ENCODE measurements at places on chromosomes 12 and 14. TPM values are rescaled to one million over a fixed set of nuclear protein-coding genes. Genes with fewer than 3 reads are reported as not detected.
A peak's percentile ranks its signal among the peaks of the same experiment; 100 is the strongest.

DNA sequence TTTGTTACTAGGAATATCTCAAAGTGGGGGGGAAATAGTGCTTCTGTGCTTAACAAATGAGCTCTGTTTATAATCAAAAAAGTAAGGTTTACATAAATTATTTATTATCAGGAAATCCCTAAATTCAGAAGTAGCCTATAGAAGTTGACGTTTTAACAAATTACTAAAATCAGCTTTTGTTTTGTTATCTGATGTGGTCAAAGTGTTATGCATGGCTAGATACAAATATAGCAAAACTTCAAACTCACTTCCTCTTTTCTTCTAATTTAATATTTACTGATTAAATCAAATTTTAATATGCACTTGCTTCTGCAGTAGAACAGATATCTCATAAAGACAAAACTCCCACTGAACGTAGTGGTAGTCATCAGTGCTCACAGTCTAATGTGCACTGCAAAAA, 47.5 kb downstream of the GARIN6 start:
- H3K4me3 ChIP-seq: no peak overlapping the region
- no peaks in the 10 kb centered on the region for H3K36me3 ChIP-seq
- no peaks in the 10 kb centered on the region for H3K27me3 ChIP-seq
- no peak for DNase-seq

DNA sequence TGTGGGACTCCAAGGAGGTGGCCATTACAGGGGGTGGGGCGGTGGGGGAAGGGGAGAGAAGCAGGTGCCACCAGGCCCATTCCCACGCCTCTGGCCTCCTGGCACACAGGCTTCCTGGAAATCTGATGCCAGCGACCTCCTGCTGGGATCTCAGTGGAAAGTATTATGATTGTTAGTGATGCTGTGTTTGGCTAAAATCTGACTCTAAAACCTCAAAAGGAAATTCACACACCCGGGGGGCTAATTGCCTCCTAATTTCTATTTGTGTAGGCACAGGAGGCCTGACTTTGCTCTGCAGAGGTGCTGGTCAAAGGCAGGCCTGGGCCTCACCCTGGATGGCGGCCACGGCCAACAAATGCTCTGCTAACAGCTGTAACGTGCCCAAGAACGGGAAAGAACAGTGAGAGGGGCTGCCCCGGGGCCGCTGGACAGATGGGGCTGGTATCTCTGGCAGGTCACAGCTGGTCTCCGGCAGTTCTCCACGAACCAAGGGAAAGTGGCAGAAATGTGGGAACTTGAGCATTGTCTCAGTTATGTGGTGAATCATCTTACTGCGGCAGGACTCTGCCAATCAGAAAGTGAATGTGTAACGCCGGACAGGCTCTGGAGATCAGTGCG, 14.3 kb downstream of the FAM181A start:
- peaks cover 83% of the 10 kb centered on the region for H3K36me3 ChIP-seq
- H3K27ac ChIP-seq: peak overlapping the region; percentile 73
- H3K27me3 ChIP-seq: no peaks in the 10 kb centered on the region
- DNase-seq: peak; percentile 63

DNA sequence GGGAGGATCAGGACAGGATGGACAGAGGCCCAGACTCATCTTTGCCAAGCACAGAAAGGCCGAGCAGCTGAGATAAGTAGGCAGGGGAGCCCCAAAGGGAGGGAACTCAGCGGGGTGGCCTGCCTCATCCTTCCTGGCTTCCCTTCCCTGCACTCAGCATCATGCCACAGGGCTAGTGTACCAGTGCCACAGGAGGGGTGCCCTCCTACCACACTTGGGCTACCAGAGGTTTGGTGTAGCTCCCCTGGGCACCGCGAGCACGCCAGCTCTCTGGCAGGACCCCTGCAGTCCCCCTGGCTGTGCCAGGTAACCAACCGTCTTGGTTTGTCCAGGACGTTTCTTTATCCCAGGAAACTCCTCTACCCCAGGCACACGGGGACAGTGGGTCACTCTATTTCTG, 123.5 kb downstream of the ESRRB start:
- no peak overlapping the region for H3K4me3 ChIP-seq
- H3K4me1 ChIP-seq: no peaks in the 10 kb centered on the region
- no peaks in the 10 kb centered on the region for H3K36me3 ChIP-seq
- no peak overlapping the region for H3K27ac ChIP-seq
- H3K27me3 ChIP-seq: no peaks in the 10 kb centered on the region
- no peak for DNase-seq

DNA sequence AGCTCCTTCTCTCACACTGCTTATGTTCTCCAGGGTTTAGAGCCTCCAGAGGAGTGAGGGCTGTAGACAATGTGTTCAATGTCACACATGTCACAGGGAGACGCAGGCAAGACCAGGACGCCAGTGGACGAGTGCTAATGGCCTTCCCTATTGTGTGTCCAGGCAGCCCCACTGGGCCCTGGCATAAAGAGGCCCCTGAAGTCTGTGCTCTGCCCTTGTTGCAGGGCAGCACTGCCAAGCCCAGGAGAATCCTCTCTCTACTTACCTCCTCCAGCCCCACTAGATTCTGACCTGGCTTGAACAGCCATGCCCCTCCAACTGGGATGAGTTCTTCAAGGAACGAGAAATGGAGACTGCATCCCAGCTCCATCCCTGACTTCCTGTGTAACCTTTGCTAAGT, 24.8 kb upstream of the TMEM106C start:
- H3K4me3 ChIP-seq: no peak overlapping the region
- no peaks in the 10 kb centered on the region for H3K36me3 ChIP-seq
- no peak for DNase-seq
- H3K27ac ChIP-seq: no peak overlapping the region
- H3K4me1 ChIP-seq: peaks cover 5% of the 10 kb centered on the region

DNA sequence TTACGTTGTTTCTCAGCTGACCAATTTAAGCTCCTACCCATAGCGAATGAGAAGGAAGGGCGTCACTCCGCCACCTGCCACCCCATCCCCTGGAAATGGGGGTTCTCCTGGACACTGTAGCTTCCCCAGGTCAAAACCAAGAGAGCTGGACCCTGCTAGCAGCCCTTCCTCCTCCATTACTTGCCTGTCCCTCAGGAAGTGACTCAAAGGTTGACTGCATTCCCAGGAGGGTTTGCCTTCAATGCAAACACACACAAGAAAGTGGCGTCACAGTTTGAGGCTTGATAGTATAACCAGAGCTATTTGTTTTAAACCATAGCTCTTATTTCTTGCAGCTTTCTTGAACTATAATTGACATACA, 79.1 kb downstream of the KCNK13 start:
- H3K4me1 ChIP-seq: no peaks in the 10 kb centered on the region
- H3K27me3 ChIP-seq: no peaks in the 10 kb centered on the region
- no peak overlapping the region for H3K27ac ChIP-seq
- no peaks in the 10 kb centered on the region for H3K36me3 ChIP-seq
- no peak overlapping the region for H3K4me3 ChIP-seq

DNA sequence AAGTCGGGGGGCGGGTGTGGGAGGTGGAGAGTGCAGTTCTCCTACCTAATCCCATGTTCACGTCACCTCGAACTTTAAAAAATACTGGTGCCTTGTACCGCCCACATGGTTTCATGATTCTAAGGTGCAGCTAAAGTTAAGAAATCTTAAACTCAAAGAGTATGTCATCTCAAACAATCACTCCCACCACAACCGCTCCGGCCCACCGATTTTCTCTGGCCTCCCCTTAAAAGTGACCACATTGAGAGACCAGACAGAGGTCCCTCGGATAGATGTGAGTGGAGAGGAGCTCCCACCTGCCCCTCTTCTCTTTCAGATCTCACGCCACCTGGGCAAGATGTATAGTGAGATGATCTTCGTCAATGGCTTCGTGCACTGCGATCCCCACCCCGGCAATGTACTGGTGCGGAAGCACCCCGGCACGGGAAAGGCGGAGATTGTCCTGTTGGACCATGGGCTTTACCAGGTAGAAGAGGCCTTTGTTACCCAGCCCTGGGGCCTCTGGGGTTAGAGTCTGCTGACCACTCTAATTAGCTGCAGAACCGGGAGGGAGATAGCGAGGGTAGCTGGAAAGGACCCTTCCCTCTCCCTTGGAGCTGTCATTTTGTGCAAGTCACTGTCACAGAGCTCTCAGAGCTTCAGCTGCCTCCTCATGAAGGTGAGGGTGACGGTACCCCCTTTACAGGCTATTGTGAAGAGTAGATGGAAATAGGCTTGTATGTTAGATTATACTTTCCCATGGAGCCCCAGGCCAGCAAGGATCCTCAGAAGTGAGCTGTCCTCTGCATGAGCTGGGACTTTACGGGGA, 124.4 kb downstream of the ADCK1 start:
- no peak overlapping the region for H3K4me3 ChIP-seq
- peak overlapping the region; percentile 13 for H3K27ac ChIP-seq
- no peaks in the 10 kb centered on the region for H3K36me3 ChIP-seq
- no peaks in the 10 kb centered on the region for H3K27me3 ChIP-seq
- H3K4me1 ChIP-seq: peaks cover 11% of the 10 kb centered on the region

Gene RPGRIP1
- not detected for total RNA-seq

DNA sequence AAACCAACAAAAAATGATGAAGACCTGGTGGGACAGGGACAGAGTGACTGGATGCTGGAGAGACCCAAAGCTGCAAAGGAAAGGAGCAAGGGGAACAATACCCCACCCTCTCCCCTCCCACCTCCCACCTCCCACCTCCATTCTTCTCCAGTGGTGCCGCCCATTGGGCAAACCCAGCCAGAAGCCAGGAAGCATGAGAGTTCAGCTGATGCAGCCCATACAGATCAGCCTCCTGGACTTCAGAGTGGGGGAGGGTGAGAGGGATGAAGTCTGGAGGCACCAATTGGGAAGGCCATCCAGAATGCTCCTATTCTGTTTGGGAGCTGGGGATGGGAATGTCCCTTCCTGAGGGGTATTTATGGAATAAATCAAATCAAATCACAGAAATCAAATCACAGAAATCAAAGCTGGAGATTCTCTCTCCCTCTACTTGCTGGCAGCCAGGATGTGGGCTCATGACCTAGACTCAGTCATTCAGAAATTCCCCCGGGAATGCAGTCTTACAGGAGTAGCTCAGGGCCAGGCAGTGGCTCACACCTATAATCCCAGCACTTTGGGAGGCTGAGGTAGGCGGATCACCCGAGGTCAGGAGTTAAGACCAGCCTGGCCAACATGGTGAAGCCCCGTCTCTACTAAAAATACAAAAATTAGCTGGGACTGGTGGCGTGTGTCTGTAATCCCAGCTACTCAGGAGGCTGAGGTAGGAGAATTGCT, 31.1 kb downstream of the IRF2BPL start:
- DNase-seq: no peak
- no peak overlapping the region for H3K27ac ChIP-seq
- no peaks in the 10 kb centered on the region for H3K36me3 ChIP-seq
- H3K27me3 ChIP-seq: no peaks in the 10 kb centered on the region
- H3K4me3 ChIP-seq: no peak overlapping the region

DNA sequence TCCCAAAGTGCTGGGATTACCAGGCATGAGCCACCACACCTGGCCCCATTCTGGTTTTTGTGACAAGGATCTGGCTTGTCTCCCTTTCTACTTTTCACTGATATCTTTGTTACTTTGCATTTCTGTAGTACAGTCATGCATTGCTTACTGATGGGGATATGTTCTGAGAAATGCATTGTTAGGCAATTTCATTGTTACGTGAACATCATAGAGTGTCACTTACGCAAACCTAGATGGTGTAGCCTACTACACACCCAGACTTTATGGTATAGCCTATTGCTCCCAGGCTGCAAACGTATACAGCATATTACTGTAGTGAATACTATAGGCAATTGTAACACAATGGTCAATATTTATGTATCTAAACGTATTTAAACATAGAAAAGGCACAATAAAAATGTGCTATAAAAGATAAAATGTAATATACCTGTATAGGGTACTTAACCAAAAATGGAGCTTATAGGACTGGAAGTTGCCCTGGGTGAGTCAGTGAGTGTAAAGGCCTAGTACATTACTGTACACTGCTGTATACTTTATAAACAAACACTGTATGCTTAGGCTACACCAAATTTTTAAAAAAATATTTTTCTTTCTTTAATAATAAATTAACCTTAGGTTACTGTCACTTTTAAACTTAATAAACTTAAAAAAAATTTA, 16.0 kb downstream of the MRPL42 start:
- no peaks in the 10 kb centered on the region for H3K27me3 ChIP-seq
- H3K36me3 ChIP-seq: peaks cover 61% of the 10 kb centered on the region
- H3K4me3 ChIP-seq: no peak overlapping the region
- no peaks in the 10 kb centered on the region for H3K4me1 ChIP-seq
- H3K27ac ChIP-seq: no peak overlapping the region

DNA sequence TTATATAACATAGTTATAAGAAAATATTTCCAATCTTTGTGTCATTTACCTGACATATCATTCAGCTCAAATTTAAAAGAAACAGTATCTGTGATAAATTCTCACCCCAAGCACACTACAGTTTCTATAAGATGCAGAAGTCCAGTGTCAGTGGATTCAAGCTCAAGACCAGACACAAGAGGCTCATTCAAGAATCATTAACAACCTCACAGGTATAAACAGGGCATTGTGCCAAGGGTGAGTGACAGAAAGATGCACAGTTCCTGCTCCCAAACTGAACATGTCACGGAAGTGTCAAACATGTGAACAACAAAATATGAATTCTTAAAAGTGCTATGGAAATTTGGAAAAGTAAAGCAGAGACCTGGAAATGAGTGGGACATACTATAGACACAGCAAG, 12.8 kb downstream of the ATP2B1 start:
- H3K4me3 ChIP-seq: no peak overlapping the region
- H3K27ac ChIP-seq: no peak overlapping the region
- H3K4me1 ChIP-seq: peaks cover 12% of the 10 kb centered on the region
- no peaks in the 10 kb centered on the region for H3K36me3 ChIP-seq
- H3K27me3 ChIP-seq: no peaks in the 10 kb centered on the region

Gene CIROP
- total RNA-seq: 0.15 TPM

Gene KRT74
- total RNA-seq: not detected

DNA sequence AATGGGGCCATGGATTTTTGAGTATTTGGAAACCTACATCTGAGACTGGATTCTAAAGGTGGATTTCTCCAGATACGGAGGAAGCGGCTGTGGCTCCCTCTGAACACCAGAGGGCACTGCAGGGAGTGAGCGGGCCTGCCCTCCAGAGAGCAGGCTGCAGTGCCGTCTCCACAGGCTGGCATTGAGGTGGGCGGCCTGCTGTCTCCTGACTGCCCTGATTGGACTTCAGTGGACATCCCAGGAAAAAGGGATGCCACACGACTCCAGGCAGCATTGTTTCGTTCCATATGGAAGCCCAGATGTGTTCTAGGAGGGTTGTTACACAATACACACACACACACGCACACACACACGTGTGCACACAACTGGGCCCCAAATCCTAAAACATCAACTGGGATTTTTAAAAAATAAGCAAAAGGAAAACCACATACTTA, 20.9 kb upstream of the ANO2 start:
- H3K27ac ChIP-seq: no peak overlapping the region
- H3K4me3 ChIP-seq: no peak overlapping the region
- H3K36me3 ChIP-seq: no peaks in the 10 kb centered on the region
- H3K4me1 ChIP-seq: no peaks in the 10 kb centered on the region
- no peaks in the 10 kb centered on the region for H3K27me3 ChIP-seq
- peak; percentile 74 for DNase-seq
